T-cell (primary cell): ENCODE measurements at places on chromosomes 3 and 15.

DNA sequence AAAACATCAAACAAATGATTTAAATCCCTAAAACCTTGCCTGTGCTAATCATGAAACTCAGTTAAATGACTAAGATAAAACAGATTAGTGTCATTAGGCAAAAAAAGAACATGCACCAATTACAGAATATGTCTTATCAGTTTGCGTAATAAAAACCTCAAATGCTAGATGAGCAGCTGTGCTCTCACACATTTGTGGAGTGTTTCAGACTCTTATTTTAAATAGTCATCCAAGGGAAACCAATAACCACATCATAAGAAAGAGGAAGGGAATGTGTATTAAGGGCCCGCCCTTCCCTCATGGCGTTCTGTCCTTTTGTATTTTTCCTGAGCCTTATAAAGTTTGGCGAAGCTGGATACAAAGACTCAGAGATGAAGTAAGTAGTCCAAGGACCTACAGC is 6.6 kb downstream of the SAMMSON start:
- no peak for DNase-seq

DNA sequence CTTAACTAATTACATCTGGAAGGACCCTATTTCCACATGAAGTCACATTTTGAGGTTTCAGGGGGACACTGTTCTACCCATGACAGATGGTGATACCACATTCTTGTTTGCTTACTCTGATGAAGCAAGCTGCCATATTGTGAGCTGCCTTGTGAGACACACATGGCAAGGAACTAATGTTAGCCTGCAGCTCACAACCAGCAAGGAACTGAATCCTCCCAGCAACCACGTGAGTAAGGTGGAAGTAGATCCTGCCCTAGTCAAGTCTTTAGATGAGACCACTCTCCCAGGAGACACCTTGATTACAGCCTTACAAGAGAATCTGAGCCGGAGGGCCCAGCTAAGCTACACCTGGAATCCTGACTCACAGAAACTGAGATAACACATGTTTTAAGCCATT is 160.1 kb downstream of the PDE8A start:
- no peak for DNase-seq

- no peak for DNase-seq
Observed at GRCh38 chr15:67548236-67548852, 5.8 kb downstream of the MAP2K5 start.

DNA sequence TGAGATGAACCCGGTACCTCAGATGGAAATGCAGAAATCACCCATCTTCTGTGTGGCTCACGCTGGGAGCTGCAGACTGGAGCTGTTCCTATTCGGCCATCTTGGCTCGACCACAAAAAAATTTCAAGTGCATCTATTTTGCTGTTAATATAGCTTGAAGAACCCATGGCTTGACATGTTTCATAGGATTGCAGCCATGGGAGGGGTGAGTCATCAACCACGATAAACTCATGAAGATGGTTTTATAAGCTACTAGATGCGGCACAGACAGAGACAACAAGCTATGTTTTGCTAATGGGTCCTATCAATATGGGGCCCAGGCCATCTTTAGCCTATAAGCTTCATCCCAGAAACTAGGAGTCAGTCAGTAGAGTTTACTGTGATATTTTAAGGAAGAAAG is 100.4 kb upstream of the PHLDB2 start:
- DNase-seq = no peak

GRCh38 chr3:4984511-4984864 is 5.3 kb downstream of the BHLHE40 start:
- no peak for DNase-seq

DNA sequence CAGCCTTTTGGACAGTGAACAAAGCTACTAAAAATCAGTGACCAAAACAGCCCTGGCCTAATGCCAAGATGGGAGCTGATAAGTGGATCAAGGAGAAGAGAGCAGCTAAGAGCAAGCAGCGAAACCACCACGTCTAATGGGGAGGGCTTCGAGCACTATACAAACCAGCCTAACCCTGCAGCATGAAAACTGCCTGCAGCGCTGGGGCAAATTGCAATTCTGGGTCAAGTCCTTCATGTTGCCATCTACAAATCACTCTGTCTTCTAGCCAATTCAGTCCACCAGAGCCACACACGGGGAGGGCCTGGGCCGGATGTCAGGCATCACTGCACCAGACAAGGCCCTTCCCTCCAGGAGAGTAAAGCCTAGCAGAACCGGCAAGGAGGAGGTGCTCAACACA is 30.5 kb upstream of the SPATA12 start:
- no peak for DNase-seq

- peak; percentile 60 for DNase-seq
Observed at GRCh38 chr15:69758810-69759790, 306.5 kb downstream of the RPLP1 start.

GRCh38 chr15:90519688-90520087 is 10.0 kb upstream of the CRTC3 start:
- DNase-seq = no peak

- no peak for DNase-seq
Observed at GRCh38 chr3:173221010-173221409, 80.0 kb upstream of the SPATA16 start.

GRCh38 chr3:12993517-12994356 is 79.5 kb downstream of the IQSEC1 start:
- DNase-seq = no peak

GRCh38 chr15:78302579-78303312 is 3.3 kb upstream of the SKIC8 start:
- no peak for DNase-seq

- no peak for DNase-seq
Observed at GRCh38 chr15:38883987-38884386, 319.4 kb upstream of the RASGRP1 start.

GRCh38 chr3:76370749-76371520 is 585.6 kb upstream of the ZNF717 start:
- no peak for DNase-seq

GRCh38 chr3:41234823-41235721 is 35.8 kb downstream of the CTNNB1 start:
- no peak for DNase-seq

- DNase-seq = peak; percentile 72
Observed at GRCh38 chr3:108127301-108127988, 36.6 kb upstream of the CD47 start.

DNA sequence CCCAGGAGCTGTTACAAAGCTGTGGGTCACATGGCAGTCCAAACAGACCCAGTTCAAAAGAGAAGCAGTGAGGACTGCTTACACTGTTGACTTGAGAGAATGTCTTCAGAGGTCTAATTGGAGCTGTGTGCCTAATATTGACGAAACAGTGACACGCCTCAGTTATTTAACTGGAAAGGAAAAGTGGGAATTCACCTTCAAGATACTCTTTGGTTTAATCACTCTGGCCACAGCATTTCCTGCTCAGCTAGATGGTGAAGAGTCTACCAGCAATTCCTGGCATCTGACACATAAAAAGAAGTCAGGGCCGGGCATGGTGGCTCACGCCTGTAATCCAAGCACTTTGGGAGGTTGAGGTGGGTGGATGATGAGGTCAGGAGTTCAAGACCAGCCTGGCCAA is 326.4 kb downstream of the SV2B start:
- DNase-seq = peak; percentile 47

DNA sequence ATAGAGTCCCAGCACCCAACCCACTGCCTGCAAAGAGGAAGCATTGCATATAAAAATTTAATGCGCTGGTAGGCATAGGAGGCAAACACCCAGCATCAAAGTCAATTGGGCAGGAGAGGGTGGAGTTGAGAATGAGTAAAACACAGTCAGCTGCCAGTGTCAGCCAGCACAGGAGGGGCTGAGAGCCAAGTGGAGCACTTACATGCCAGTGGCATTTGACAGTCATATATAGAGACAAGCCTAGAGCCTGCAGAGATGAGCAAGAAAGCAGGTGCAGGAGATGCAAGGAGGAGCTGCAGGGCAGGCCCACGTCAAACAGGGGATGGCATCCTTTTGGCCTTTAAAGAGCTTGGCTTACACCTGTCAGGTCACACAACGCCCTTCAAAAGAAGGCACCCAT is 27.6 kb upstream of the ZFAND6 start:
- DNase-seq = no peak

DNA sequence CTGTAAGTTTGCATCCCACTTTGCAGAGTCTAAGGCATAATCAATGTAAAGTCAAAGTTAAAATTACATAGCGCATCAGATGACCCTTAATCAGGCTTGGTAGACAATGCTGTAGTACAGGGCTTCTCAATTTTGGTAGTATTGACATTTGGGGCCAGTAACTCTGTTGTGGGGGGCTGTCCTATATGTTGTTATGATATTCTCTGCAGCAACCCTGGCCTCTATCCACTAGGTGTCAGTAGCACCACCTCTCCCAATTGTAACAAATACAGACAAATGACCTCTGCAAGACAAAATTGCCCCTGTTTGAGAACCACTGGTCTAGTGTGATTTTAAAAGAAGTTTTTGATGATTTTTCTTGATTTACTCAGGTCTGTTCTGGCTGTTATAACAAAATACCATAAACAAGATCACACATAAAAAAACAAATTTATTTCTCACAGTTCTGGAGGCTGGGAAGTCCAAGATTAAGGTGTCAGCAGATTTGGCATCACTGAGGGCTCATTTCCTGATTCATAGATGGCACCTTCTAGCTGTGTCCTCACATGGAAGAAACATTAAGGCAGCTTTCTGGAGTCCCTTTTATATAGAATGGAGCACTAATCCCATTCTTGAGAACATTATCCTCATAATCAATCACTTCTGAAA is 37.6 kb upstream of the SLC9A9 start:
- peak; percentile 11 for DNase-seq

DNA sequence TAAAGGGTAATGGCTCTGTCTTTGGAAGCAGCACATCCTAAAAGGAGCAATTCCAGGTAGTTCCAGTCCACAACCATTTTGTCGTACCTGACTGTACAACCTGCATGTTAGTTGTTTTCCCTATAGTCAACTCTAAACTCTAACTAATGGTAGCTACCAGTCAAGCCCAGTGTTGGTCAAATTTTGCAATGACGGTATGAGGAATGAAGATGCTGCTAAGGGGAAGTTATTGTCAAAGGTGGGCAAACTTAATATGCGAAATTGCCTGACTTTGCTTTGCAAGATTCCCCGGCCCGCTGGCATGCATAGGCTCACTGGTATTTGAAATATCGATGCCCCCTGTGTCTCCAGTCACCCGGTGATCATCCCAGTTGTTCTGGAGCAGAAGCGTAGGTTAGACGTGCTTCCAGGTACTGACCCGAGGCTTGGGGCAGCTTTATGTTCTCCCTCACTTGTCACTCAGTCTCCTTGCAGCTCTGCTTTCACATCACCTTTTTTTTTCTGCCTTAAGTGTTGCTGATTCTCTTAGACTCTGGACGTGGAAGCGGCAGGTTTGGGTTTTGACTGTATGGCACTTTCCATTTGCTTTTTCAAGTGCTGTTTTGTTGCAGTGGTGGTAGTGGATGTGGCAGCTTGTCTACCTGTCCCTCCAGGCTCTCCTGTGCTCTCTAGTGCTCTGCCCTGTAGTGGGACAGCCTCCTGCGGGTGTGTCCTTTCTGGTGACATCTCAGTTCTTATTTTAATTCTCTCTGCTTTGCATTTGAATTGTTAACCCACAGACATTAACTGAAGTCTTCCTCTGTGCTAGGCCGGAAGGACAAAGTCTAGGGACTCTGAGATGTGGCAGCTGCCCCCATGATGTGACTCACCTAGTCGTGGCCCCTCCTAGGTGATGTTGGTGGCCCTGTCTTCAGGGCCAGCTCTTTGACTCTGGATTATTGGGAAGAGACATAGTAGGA is 95.8 kb upstream of the UMPS start:
- no peak for DNase-seq

- DNase-seq = no peak
Observed at GRCh38 chr3:29067007-29067406, 213.9 kb upstream of the RBMS3 start.

DNA sequence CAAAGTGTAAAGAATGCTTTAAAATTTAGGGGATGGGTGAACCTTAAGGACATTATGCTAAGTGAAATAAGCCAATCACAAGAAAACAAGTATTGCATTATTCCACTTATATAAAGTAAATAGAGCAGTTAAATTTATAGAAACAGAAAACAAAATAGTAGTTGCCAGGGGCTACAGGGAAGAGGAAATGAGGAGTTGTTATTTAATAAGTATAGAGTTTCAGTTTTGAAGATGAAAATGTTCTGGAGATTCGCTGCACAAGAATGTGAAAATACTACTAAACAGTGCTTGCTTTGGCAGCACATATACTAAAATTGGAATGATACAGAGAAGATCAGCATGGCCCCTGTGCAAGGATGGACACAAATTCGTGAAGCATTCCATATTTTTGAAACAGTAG is 32.0 kb downstream of the DNAH12 start:
- no peak for DNase-seq

DNA sequence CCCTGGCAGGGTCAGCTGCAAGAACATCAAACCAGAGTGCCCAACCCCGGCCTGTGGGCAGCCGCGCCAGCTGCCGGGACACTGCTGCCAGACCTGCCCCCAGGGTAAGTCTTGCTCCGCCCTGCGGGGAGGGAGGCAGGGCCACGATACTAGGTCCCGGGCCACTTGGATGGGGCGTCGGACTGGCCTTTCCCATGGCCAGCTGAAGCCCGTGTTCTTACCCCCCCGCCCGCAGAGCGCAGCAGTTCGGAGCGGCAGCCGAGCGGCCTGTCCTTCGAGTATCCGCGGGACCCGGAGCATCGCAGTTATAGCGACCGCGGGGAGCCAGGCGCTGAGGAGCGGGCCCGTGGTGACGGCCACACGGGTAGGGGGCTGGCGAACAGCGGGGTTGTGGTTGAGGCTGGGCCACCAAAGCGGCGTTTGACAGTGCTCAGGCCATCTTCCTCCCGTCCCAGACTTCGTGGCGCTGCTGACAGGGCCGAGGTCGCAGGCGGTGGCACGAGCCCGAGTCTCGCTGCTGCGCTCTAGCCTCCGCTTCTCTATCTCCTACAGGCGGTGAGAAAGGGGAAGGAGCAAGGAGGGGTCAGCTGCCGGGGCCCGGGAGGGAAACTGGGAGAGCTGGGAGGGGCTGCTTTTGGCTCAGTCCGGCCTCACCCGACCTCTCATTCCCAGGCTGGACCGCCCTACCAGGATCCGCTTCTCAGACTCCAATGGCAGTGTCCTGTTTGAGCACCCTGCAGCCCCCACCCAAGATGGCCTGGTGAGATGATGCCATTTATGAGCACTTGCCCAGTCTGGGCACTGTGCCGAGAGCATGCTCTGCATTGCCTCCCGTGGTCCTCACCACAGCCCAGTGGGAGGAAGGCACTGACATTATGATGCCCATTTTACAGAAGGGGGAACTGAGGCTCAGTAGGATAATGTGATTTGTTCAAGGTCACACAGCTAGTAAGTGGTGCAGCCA is 1.7 kb downstream of the CHRD start:
- no peak for DNase-seq

DNA sequence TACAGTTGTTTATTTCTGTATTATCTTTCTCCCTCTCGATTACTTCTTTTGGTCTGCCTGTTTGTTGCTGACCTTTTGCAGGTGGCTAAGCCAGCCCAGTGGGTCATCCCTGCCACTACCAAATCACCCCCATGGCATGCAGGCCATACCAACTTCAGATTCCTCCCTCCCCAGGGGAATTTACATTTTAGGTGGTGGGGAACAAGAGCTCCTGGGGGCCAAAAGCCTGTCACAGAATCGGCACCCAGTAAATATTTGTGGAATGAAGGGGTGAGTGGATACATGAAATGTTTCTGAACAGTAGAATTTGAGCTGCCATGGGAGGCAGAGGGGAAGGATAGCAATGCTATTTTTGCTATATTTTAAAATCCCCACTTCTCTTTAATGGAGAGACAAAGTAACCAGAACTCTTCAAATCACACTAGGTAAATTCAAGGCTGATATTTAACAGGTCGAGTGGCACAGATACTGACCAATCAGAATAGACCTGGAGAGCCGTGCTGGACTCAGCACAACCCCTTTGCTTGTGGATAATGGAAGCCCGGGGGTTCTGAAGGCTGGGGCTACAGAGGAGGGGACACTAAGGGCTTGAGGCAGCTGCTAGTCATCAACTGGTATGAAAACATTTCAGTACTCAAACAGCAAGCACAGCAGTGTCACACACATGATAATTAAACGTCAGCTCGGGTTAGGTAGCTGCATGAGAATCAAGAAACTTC is 54.3 kb upstream of the SMAD3 start:
- DNase-seq = no peak
